ENCODE measurements at places on chromosomes 1 and 21. TPM values are rescaled to one million over a fixed set of nuclear protein-coding genes. Genes with fewer than 3 reads are reported as not detected.

GRCh38 chr1:117710710-117711109, 104.9 kb downstream of the TENT5C start:
- peaks cover 10% of the 10 kb centered on the region for H3K27me3 ChIP-seq
- H3K36me3 ChIP-seq = no peaks in the 10 kb centered on the region
- no peak overlapping the region for H3K4me3 ChIP-seq

Gene NBPF3
- 19.6 TPM for total RNA-seq

DNA sequence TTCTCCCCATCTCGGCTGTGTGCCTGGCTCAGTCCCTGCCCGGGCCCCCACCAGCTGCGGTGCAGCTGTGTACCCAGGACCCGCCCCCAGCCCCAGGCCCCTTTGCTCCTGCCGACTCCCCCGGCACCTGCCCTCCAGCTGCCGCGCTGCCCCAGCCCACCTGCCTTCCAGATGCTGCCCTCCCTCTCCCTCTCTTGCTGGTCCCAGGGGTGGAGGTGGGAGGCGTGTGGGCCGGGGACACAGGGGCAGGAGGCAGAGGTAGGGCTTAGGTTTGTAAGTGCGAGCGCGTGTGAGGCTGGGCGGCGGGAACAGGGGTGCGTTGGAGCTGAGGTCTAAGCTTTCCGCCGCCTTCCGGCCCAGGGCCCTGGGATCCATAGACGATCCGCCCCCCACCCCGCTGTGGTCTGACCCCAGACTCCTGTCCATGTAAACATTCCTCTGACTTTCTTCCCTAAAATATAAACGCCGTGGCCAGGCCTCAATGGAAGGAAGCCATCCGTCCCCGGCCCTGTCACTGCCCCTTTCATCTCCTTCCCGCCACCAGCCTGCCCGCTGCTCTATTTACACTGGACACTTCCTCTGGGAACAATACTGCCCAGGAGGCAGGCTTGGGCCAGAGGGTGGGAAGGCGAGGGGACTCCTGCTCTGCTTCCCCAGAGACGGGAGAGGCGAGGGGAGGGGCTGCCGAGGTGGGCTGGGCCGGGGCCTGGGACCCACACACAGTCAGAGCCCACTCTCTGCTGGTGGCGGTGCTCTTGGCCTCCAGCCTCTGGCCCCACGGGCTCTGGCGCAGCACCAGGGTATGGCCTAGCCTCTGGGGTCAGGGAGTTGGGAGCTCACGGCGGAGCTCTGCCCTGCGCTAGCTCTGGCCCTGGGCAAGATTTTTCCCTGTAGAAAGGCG, 128.3 kb downstream of the CASZ1 start:
- H3K36me3 ChIP-seq = no peaks in the 10 kb centered on the region
- H3K4me3 ChIP-seq = no peak overlapping the region
- DNase-seq = no peak
- H3K4me1 ChIP-seq = no peaks in the 10 kb centered on the region

GRCh38 chr21:34061983-34062382, 11.4 kb upstream of the MRPS6 start:
- H3K4me3 ChIP-seq = no peak overlapping the region
- H3K27me3 ChIP-seq = peaks cover under 1% of the 10 kb centered on the region
- no peak for DNase-seq
- H3K4me1 ChIP-seq = peaks cover 20% of the 10 kb centered on the region
- H3K36me3 ChIP-seq = no peaks in the 10 kb centered on the region

All from HFFc6 (cell line).